ENCODE measurements at places on chromosomes 1 and 21.
A peak's percentile ranks its signal among the peaks of the same experiment; 100 is the strongest.

DNA sequence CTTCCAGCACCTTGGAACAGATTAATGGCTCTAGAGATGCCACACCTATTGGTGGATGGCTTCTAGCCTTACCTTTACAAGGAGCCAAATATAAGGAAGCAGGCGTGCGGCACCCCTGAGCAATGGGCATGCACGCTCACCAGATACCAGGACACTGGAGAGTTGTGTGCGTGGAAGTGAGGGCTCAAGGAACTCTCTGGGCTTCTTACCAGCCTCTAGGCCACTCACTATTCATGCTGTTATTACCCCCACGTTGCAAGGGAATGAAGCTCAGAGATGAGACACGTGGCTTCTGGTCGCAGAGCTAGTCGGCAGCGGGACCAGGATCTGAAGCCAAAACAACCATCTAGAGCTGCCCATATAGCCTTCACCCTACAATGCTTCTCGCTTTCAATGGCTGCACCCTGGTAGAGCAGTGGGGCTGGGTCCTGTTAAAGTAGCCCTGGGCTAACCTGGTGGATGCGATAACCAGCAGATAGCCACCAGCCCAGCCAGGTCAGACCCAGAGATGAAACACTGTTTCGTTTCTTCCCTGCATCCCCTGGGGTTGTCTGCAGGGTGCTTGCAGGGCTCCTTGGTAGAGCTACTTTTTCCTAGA lies 396.4 kb upstream of the VAMP3 start:
- no peak for DNase-seq

DNA sequence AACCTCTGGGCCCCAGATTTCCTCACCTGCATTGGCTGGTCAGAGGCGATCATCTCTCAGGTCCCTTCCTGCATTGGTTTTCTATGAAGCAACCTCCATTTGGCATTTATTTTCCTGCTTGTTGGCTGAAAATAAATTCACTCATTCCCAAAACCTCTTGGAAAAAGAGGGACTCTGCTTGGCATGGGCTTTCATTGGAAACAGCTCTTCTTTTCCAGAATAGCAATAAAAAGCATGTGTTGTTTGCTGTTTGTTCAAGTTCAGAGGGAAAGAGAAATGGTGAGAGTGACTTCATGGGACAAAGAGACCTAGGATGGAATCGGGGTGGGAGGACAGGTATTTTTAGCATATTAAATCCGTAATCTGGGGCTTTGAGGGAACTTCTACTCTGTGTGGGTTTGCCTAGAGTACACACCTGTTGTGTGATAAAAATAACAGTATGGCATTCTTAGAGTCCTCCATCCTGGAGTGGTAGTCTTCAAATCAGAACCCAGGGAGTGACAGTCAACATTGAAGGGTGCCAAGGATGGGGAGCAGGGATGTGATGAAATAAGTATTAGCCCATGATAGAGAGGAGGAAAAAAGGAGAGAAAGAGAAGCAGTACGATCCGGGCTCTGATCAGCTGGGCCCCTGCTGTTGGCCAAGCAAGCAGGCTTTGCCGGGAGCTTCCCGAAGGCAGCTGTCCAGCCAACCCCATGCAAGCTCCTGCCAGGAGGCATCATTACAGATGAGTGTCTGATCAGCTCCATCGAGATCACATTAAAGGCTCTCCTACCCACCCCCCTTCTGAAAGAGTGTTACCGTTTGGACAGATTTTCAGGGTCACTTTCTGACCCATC lies 131.9 kb upstream of the NFIA start:
- DNase-seq, result no peak

DNA sequence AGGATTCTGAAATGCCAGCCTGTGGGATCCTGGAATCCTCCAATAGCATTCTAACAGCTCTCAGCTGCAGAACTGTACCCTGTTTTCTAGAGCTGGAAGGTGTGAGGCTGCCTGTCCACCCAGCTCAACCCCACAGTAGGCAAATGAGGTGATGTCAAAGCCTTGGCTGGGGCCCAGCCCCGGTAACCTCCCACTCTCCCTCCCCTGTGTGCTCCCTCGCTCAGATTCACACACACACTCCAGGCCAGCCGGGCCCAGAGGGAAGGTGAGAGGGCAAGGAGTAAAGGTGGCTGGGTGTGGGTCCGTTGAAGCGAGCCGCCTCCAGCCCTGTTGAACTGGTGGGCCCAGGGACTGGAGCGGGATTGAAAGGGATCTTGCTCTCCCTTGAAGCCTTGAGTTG lies at the start of gene BSND:
BSND (plus strand) TSS at position 257 of the 400 bp plus-strand sequence. CDS start 254 bp downstream, outside the sequence.
- DNase-seq, result no peak

- DNase-seq, result no peak
Measured at GRCh38 chr1:180631194-180631765, 542 bp upstream of the XPR1 start.

- DNase-seq, result no peak
Measured at GRCh38 chr1:15961492-15961891, 14.4 kb downstream of the ZBTB17 start.

- DNase-seq, result no peak
Measured at GRCh38 chr1:26529655-26530409, at the start of gene RPS6KA1. Gene RPS6KA1 (plus strand): TSS chr1:26529761. CDS start chr1:26529921, 160 bp downstream.

DNA sequence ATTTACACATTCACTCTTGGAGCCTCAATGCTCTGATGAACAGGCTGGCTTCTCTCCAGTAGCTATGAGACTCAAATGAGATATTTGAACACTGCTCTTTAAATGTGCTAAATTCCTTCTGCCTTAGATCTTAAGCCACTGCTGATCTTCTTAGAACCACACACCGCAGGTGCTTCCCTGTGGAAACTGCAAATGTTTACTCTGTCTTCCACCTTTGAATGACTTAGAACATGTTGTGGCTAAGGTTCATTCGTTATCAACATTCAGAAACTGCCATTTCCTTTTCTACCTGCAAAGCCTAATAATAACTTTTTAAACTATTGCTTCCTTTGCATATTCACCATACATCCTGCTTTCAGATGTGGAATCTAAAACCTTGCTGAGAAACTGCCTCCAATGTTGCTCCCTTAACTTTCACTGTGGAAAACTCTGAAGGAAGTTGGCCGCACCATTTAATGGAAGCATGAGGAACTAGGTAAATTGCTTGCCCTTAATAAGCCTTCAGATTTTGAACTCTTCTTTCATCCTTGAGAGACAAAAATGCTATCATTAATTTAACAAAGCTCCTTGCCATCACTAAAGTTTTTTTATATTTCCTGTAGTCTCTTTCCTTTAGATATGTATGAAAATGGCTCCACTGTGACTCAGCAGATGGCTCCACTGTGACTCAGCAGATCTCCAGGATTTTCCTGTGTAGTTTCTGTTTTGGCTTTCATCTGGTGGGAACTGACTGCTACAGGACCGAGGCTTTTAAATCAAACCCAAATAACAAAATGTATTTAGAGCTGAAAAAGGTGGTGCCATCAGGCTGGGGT lies 143.8 kb downstream of the TNFSF18 start:
- no peak for DNase-seq

DNA sequence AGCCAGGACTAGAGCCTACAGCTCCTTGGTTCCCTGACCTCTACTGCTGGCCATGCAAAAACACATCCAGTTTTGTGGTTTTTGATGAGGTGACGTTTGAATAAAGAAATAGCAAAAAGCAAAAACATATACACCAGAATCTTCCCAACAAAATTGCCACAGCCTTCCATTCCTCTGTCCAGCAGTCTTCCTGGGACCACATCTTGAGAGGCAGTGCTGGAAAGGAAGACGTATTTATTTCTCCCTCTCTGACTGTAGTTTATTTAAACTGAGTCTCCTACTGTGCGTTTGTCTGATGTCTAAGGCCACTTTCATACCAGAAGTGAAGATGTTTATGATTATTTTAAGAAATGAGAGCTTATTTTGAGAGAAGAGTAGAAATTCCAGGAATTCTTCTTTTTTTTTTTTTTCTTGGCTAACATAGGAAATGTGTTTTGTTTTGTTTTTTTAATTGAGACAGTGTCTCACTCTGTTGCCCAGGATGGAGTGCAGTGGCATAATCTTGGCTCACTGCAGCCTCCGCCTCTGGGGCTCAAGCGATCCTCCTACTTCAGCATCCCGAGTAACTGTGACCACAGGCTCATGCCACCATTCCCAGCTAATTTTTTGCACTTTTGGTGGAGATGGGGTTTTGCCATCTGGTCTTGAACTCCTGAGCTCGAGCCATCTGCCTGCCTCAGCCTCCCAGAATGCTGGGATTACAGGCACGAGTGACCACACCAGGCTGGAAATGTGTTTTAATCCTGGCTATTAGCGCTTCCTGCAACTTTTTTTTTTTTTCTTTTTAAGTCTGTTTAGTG lies 118.5 kb downstream of the ITSN1 start:
- DNase-seq, result no peak

GRCh38 chr1:213852107-213852506 lies 135.7 kb upstream of the PROX1 start:
- DNase-seq, result no peak

DNA sequence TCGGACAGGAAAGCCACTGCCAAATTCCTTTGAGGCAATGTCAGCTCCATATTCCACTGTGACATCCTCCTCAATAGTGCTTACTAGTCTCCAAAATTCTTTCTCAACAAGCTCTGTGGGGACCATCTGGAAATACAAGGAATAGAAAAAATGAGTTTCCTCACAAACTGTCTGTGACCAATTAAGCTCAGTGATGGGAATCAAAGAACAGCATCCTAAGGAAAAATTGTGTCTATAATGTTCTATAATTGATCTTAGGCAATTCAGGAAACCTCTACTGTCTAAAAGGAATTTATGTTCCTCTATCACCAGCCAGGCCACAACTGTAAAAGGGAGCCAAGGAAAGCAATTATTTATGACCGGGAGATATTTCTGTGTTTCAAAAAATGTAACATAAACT lies 46.1 kb upstream of the SYT2 start:
- no peak for DNase-seq

DNA sequence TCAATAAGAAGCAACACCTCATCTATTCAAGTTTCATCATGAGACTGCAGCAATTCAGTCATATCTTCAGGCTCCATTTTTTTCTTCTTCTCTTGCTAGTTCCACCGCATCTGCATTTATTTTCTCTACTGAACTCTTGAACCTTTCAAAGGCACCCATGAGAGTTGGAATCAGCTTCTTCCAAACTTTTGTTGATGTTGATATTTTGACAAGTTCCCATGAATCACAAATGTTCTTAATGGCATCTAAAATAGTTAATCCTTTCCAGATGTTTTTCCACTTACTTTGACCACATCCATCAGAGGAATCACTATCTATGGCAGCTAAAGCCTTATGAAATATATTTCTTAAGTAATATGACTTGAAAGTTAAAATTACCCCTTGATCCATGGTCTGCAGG lies 434.3 kb downstream of the GPATCH2 start:
- DNase-seq, result no peak

- DNase-seq, result no peak
Measured at GRCh38 chr1:221867003-221867402, 125.1 kb upstream of the DUSP10 start.

GRCh38 chr1:36369061-36369861 lies 16.5 kb downstream of the STK40 start:
- DNase-seq, result peak; percentile 80

- DNase-seq, result no peak
Measured at GRCh38 chr21:25556091-25556490, 51.2 kb downstream of the MRPL39 start.

DNA sequence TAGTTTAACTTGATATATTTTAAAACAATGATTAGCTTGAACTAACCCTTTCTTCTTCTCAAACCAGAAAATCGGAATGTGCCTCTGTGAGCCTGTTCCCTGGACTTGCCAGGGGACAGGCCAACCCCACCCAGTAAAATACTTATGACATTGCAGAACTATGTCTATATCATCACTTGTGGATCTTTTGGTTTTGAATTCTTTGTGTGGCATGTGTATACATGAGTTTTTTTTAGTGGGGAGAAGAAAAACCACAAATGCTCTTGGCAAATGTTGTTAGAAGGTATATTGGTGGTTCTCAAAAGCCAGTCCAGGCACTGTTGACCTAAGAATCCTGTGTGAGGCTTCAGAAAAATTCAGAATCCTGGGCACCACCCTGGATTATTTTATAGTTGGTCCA lies 347.4 kb downstream of the SIPA1L2 start:
- DNase-seq, result no peak

GRCh38 chr1:3295846-3296245 lies 158.6 kb upstream of the ARHGEF16 start:
- no peak for DNase-seq

DNA sequence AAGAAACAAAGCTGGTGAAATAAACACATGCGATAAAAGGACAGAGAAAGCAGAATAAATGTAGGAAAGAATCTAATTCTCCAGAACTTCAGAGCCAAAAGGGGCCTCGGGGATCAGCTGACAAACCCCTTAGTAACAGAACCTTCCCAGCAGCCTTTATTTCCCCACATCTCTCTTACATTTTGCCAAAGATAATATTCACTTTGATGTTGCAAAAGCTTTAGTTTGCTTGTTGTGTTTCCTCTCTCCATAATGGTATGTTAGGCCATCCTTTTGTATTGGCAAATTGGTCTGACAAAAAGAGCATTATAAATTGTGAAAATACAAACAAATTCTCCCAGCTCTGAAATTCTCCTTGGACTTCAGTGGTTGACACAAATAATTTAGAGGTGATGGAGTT lies 54.9 kb downstream of the OPTC start:
- DNase-seq, result no peak

- no peak for DNase-seq
Measured at GRCh38 chr1:2349806-2350205, 41.5 kb downstream of the MORN1 start.

DNA sequence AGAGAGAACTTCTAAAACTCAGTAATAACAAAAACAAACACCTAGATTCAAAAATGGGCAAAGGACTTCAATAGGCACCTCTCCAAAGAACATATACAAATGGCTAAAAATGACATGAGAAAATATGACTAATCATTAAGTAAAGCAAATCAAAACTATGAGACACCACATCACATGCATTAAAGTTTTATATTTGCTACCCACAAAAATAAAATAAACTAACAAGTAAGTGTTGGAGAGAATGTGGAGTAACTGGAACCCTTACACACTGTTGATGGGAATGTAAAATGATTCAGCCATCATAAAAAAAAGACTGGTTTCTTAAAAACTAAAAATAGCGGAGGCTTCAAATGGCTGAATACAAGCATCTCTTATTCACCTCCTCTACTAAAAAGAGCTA lies 262.1 kb upstream of the PKN2 start:
- no peak for DNase-seq

DNA sequence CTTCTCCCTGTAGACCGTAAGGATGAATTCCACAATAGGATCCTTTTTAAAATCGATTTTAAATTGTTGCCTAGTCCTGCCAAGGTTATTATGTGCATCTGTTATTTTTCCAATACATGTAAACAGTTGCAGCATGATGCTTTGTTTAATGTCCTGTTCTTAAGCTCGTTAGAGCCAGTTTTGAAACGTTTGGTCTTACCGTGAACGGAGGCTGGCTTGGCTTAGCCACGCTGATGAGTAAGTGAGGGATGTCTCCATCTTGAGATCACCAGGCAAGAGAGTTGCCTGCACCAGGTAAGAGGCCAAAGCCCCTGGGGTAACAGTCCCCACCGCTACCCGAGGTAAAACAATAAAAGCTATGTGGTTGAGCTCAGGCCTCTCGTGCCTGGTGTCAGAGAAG lies 17.3 kb downstream of the CSTB start:
- no peak for DNase-seq

DNA sequence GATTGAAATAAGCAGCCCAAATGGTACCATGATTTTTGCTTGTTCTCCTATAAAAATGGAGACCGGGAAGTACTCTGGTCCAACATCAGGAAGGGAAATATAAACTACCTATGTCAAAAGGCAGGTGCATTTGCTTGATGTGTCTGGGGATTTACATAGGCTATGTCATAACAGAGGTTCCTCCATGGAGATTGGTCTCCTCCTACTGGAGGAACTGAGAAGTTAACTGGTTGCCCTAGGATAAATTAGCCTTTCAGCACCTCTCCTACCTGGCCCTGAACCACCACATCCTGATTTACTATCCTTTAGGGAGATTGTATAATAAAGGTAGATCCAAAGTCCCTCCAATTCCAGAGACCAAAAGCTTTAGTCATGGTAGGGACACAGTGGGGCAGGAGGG lies 1109.3 kb upstream of the B3GALT2 start:
- DNase-seq, result no peak

Data from stimulated activated CD8-positive, alpha-beta memory T cell treated with anti-CD3 and anti-CD28 coated beads, Interleukin-15, amount 100 ng/mL, for 1 hour (primary cell).